ENCODE measurements at places on chromosomes 7 and 10. TPM values are rescaled to one million over a fixed set of nuclear protein-coding genes. Genes with fewer than 3 reads are reported as not detected.

GRCh38 chr7:134780166-134780828, 863 bp downstream of the CALD1 start:
- DNase-seq, result no peak

- no peak for DNase-seq
Measured at GRCh38 chr7:147405621-147406020, 1184.9 kb upstream of the C7orf33 start.

DNA sequence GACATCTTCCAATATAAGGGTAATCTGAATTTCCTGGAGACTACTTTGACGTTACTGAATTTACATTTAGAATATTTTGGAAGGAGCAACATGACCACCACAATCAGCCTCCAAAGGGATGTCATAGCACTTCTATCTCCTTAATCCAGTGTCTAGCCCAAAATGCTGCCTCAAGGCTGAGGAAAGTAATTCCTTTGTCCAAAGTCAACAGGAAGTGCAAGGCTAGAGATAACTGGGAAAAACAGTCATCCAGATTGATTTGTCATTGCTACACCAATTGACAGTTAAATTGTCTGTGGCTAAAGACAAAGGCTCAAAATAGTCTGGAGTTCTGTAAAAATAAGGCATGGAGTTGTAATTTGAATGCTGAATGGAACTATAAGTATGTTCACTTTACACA, 3.9 kb upstream of the TFPI2 start:
- DNase-seq, result no peak

The C7orf57 gene
- polyA plus RNA-seq, result not detected

GRCh38 chr10:54496852-54497251, 304.2 kb downstream of the PCDH15 start:
- no peak for DNase-seq

GRCh38 chr7:75957021-75957736, 37.2 kb downstream of the TMEM120A start:
- DNase-seq, result no peak

The MRLN gene
- not detected for polyA plus RNA-seq

DNA sequence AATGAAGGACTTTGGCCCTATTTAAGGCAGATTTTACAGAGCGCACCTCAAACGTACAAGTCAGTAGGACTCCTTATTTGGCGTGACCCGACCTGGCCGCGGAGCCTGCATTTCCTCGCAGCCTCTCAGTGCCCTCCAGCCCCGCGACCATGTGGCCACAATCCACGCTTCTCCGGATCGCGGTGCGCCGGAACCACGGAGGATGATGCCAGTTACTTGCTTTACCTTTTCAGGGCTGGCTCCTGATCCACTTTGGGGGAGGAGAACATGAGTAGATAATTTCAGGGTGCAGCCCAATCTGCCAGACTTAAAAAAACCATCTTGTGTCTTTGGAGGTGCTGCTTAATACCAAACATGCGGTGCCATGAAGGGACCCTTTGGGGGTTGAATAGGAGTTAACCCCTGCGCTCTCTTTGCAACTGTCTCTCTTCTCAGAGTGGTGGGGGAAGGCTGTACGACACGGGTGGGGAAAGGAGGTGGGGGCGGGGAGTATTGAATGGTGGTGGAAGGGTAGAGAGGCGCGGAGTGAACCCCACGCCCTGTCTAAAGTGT, 1.5 kb downstream of the FRAT1 start:
- DNase-seq, result no peak

GRCh38 chr10:8986975-8987374, 932.5 kb downstream of the GATA3 start:
- no peak for DNase-seq

DNA sequence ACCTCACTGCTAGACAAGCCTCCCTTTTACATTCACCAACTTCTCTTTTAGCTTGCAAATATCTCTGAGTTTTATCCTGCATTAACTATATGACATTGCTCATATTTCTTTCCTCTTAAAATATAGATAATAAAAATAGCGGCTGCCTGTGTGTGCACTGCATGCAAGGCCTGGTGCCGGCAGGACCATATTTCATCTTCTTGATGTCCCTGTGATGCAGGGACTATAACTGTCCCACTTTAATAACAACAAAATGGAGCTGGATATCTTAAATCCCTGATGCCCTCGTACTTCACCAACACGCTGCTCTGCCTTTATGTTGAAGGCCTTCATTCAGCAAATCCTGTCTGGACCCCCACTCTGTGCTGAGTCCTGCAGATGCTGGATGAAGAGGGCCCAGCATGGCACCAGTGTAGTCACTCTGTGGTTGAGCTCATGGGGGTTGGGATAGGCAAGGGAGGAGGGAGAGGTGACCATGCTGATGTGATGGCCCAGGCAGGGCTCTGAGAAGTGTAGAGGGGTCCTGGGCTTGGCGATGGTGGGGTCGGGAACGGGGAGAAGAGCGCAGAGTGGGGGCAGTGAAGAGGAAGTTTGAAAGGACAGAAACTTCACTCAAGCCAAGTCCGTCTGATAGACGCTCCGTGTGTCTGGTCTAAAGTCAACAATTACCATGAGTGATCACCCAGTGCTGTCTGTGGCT, 40.4 kb downstream of the C10orf90 start:
- DNase-seq, result no peak

GRCh38 chr10:15815242-15815885, 44.9 kb downstream of the MINDY3 start:
- DNase-seq, result no peak

DNA sequence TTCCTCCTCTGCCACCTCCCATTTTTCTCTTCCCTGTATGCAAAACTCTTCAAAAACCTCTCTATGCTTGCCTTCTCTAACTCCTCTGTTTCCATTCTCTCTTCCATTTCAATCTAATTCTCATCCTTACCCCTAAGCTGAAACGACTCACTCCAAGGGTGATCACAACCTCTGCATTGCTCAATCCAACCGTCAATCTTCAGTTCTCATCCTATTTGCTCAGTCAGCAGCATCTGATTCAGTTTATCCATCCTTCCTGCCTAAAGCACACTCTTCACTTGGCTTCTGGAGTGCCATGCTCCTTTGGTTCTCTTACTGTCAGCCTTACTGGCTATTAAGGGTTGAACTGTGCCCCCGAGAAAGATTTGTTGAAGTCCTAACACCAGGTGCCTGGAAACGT, 163.5 kb upstream of the NEBL start:
- DNase-seq, result no peak

DNA sequence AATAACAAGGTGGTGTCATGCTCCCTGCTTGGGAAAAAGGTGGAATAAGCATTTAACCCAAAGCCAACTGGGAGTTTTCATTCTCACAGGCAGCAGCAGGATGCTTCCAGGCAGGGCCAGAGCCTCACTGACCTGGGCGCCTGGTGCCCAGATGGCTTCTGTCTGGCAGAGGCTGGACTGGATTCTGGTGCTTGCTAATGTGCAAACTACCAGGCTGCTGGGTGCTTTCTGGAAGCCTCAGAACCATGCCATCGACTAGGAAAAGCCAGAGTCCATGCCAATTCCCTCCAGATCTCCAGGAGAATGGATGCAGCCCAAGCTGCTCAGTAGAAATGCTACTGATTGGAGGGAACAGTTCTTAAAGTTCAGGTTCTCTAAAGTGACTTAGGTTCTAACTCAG, 36.2 kb downstream of the VIPR2 start:
- no peak for DNase-seq

DNA sequence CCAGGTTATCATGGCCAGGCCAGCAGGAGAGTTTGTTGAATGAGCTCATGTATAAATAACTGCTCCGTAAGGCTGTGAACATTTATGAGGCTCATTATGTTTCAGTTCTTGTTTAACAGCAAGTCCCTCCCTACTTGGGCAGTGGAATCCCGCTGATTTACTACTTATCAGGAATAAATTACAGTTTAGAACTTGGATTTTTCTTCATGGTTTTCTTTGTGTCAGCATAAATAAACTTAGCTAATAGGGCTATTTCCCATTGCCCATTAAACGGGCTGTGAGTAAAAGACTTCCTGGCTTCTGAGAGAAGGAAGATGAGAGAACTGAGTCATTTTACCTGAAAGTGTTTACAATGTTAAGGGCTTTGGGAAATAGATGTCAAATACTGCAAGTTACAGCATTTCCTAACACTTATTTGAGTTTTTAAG, 701.6 kb upstream of the ANKRD30A start:
- DNase-seq, result no peak

DNA sequence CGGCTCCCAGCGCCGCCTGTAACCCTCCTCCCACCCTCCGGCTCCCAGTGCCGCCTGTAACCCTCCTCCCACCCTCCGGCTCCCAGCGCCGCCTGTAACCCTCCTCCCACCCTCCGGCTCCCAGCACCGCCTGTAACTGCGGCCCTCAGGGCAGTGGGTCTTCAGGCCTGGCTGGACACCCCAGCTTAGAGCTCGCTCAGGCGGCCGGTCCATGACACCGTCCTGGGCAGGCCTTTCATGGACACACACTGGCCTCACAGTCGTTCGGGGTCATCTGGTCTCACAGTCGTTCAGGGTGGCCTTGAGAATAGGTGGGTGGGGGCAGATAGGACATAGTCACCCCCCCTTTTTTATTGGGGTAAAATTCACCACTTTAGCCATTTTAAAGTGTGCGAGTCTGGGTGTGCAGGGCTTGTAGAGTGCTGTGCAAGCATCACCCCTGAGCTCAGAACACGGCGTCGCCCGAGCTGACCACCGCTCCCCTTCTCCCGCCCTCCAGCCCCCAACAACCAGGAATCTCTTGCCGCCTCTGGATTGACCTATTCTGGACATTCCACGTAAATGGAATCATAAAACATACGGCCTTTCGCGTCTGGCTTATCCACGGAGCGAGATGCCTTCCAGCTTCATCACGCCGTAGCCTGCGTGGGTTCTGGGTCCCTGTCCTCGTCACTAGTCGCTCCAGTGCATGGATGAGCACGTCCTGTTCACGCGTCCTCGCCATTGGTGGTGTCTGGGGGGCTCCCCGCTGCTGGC, 41.1 kb upstream of the CFAP46 start:
- no peak for DNase-seq

GRCh38 chr7:50349963-50350944, 45.7 kb downstream of the IKZF1 start:
- no peak for DNase-seq

DNA sequence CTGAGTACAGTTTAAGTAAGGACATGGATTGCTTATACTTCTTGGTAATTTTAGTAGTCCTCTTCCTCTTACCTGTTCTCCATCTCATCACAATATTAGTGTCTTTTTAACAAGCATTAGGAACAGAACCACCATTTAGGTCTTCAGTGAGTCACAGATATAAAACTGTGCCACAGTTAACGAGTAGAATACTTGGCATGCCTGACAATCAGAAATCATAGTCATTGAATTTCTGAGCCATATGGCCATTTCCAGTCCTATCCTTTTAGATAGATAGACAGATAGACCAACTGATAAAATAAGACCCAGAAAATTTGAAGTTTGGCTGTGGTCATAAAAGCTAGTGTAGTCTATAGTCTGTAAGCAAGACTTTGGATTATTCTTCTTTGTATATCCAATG, 71.1 kb downstream of the GBF1 start:
- DNase-seq, result no peak

The SPDYE6 gene
- polyA plus RNA-seq, result not detected

DNA sequence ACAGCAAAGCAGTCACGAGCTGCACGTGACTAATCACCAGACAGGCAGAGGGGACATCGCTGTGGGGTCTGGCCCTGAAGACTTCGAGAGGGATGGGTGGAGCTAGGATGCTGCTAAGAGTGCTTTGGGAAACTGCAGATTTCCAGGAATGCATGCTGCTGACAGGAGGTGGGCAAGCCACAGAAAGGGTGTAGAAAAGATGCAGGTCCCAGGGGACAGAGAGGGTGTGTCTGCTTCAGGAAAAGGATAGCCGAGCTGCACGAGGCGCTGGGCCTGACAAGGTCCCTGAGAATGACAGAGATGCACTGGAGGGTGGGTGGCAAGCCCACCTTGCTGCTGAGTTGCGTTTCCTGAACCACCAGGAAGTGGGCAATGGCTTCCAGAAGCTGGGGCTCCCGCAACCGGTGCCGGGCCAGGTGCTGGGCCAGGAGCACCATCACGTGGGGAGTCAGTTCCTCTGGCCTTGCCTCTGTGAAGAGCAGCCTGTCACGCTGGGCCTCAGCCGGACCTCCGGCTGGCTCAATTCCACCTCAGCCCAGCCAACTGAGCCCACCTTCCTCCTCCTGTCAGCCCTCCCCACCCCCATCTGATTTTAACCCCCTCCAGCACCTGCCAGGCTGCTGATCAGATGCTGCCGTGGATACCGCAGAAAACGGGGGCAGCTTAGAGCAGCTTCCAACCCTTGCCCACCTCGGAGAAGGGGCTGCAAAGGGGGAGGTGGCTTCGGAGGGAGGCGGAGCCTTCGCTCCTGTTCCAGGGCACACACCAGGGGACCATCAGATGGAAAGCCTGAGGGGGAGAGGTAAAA, 2.2 kb downstream of the FASTK start:
- no peak for DNase-seq

The STAG3 gene
- polyA plus RNA-seq, result 0.65 TPM

The TSPAN33 gene
- 0.17 TPM for polyA plus RNA-seq

DNA sequence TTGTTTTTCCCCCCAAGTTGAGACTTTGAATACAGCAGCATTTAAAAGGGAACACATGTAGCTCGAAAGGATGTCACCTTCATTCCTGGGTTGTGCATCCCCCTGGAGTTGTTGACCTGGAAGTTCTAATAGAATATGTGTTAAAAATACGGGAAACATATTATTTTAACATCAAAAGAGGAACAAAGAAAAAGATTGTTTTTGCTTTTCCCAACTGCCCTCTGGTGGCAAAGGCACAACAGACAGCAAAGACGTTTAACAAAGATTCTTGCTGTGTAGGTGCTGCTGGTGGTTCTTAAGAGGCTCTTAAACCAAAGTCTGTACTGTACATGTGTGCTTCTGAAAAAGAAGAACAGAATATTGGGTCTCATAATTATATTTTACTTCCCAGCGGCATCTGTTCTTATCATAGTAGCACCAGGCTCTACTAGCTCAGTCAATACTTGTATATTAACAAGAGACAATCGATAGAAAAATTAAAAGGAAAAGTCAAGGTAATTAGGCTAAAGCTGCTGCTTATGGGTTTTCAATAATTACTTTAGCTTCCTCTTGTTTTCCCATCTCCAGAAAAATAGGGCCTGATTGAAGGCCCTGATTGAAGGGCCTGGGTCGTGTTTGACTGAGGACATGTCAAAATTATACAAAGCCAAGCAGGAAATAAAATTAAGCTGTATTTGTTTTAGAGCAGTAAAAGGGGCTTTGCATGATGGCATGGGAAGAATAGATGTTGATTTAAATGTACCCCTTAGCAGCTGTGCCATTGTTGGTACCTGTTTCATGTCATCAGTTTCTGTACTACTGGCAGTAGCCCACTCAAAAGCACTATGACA, 384.2 kb upstream of the LRGUK start:
- DNase-seq, result peak; percentile 36

DNA sequence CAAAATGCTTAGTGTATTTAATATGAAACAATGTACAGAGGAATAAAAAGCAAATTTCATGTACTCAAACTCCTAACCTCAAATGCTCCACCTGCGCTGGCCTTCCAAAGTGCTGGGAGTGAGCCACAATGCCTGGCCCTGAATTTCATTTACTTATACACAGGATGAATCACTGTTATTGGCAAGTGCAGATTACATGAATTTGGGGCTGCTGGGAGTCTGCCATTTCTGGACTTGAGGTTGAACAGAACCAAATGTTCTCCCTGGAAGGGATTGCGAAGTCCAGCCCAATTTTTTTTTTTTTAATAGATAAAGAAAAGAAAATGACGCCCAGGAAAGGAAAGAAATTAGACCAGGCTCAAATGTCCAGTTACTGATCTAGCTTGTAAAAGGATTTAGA, 6.8 kb upstream of the CSTF2T start:
- peak; percentile 84 for DNase-seq
